ENCODE measurements at places on chromosomes 11 and 22. TPM values are rescaled to one million over a fixed set of nuclear protein-coding genes. Genes with fewer than 3 reads are reported as not detected.
A peak's percentile ranks its signal among the peaks of the same experiment; 100 is the strongest.

NAV2 gene
- total RNA-seq, result 0.76 TPM

MB gene
- not detected for total RNA-seq

OR2D2 gene
- total RNA-seq, result not detected

EHF gene
- not detected for total RNA-seq

HTR3B gene
- not detected for total RNA-seq

GRCh38 chr11:1932105-1932480 is 12.6 kb downstream of the TNNT3 start:
- no peak for DNase-seq

GRCh38 chr11:95444309-95445241 is 213.6 kb upstream of the SESN3 start:
- DNase-seq, result no peak

- no peak for DNase-seq
Measured at GRCh38 chr11:83663446-83663845, 377.3 kb upstream of the CCDC90B start.

GRCh38 chr11:117458275-117459122 is 130.8 kb downstream of the CEP164 start:
- no peak for DNase-seq

GRCh38 chr11:115653926-115654325 is 149.7 kb upstream of the CADM1 start:
- no peak for DNase-seq

- DNase-seq, result no peak
Measured at GRCh38 chr11:108494182-108494581, 4.0 kb downstream of the POGLUT3 start.

- DNase-seq, result no peak
Measured at GRCh38 chr11:35007277-35007676, 90.9 kb downstream of the PDHX start.

GRCh38 chr22:41341990-41342389 is 39.8 kb upstream of the TEF start:
- no peak for DNase-seq

DNA sequence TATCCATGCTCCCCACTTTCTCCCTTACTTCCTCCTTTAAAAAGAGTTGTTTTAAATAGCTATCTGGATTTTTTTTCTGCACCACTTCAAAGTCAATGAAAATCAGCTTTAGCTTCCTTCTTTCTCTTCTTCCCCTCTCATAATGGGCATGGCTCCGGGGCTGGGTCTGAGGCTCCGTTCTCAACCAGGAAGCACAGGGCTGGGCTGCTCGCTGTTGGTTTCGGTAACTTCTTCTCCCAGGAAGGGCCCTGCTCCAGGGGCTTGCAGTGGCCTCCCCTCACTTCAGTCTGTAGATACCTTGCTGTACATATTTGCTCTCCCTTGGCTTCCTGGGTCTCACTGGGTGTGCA is 23.8 kb downstream of the MICAL2 start:
- DNase-seq, result no peak

DNA sequence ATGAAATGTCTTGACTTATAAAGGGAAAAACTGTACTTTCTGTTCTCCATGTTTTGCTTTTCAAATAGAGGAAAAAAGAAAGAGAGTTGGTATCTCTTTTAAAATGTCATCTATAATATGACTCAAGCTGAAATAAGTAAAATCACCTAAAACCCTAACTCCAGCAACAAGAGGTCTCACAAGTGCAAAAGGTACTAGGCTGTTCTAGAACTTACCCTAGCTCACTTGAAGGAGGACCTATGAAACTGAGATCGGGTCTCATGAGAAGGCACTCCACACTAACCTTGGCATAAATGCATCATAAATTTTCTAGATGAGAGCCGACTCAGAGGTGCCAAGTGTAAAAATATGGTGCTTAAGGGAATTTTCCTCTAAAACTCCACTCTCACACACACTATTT is 63.8 kb downstream of the PHF21A start:
- DNase-seq, result no peak

- DNase-seq, result no peak
Measured at GRCh38 chr11:11937433-11937832, 71.0 kb downstream of the DKK3 start.

GRCh38 chr11:73787051-73787642 is 527 bp upstream of the MRPL48 start:
- no peak for DNase-seq

- no peak for DNase-seq
Measured at GRCh38 chr11:126748793-126749192, 251.8 kb downstream of the KIRREL3 start.

GRCh38 chr11:20599221-20600019 is at the start of gene SLC6A5:
SLC6A5 (plus strand) TSS chr11:20599608; CDS start chr11:20599673, 65 bp downstream.
- DNase-seq, result peak; percentile 23

DNA sequence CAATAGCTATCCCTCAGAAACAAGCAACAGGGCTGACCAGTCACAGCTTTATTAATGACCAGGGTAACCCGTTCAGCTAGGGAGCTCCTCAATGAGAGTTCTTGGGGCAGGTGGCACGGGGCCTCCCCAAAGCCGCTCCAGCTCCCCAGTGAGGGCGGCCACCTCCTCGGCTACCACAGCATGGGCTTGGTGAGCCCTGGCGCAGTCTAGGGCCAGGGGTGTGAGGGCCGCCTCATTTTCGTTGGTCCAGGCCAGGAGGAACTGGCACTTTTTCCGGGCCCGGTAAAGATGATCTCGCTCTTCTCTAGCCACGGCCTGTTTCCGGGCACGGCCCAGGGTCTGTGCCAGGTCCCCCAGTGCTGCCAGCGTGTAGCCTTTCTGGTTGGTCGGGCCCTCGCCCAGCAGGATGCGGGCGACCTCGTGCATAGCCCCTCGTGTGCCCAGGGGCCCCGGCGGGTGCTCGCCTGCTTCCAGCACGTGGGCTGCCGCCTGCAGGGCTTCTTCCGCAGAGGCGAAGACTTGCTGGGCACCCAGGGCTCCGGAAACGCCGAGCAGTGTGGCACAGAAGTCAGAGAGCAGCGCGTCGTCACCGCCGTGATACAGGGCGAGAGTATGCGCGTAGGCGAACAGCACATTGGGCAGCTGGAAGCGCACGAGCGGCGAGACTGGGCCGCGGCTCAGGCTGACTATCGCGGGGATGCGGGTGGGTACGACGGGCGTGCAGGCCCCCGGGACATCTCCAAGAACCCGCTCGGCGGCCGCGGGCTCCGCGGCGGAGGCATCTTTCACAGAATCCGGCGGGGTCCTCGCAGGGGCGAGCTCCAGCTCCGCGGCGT is 913 bp downstream of the ZNHIT2 start:
- no peak for DNase-seq
